ENCODE measurements at places on chromosomes 5 and 9.

- no peak for DNase-seq
These were observed 1.8 kb downstream of the FAM240B start for GRCh38 chr9:38718148-38718547.

- no peak for DNase-seq
These were observed 269.8 kb upstream of the DMRT1 start for GRCh38 chr9:571741-572140.

DNA sequence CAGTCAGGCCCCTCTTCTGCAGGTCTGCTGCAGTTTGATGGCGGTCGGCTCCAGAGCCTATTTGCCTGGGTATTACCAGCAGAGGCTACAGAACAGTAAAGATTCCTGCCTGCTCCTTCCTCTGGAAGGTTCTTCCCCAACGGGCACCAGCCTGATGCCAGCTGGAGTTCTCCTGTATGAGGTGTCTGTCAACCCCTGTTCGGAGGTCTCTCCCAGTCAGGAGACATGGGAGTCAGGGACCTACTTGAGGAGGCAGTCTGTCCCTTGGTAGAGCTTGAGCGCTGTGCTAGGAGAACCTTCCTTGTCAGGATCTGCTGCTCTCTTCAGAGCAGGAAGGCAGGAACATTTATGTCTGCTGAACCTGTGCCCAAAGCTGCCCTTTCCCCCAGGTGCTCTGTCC lies 138.4 kb upstream of the IQGAP2 start:
- no peak for DNase-seq

DNA sequence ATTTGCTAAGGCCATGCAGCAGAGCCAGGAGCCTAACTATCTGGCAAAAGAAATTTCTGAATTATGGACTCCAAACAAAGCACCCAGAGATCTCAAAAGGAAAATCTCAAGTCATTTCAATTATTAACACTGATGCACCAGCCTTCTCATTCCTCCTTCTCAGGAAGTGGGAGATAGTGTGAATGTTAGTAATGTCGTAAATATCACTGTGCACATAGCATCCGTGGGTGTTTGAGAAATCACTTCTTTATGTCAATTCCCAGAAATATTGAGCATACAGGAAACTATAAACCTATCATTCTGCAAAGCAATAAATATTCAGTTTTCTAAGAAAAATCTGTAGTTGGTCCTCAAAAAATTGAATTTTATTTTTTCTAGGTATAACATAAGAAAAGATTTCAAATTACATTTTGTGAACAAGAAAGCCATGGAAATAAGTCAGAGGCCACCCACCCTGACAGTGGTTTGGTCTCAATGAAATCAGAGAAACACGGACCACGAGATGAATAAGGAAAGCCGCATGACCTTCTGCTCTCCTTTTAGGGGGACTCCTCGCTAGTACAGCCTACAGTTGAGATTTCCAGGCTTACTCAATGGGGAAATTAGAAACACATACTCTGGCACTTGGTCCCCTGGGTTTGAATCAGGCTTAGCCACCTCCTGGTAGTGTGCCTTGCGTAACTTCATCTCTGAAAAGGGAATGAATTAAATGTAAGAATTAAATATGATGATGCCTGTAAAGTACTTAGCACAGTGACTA lies 120.6 kb downstream of the DIRAS2 start:
- no peak for DNase-seq

- DNase-seq: no peak
These were observed 104.7 kb upstream of the IL7R start for GRCh38 chr5:35752012-35752411.

DNA sequence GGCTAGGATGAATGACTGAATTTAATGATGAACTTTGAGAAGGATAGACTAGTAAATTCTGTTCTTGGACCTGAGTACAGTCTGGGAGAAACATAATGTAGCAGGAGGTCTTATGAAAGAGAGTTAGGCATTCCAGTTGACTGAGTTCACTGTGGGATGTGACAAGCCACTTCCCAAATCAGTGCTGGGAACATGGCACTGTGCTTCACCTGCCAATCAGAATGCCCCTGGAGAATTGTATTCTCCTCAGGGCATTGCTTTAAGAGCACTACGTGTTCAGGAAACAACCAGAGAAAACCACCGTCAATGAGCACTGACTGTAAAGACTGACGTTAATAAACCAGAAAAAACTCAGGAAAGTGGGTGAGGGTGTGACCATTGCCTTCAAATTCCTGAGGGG lies 1.2 kb downstream of the CCDC107 start:
- DNase-seq: no peak

DNA sequence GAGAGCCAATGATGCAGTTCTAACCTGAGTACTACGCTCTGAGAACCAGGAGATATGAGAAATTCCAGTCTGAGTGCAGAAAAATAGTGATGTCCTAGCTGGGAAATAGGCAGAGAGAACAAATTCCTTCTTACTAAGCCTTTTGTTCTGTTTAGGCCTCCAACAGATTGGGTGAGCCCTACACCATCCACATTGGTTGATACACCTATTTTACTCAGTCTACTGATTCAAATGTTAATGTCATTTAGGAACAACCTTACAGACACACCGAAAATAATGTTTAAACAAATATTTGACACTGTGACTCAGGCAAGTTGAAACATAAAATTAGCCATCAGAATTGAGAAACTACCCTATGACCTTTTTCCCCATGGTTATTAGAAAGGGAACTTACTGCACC lies 333.9 kb upstream of the IZUMO3 start:
- DNase-seq: no peak

DNA sequence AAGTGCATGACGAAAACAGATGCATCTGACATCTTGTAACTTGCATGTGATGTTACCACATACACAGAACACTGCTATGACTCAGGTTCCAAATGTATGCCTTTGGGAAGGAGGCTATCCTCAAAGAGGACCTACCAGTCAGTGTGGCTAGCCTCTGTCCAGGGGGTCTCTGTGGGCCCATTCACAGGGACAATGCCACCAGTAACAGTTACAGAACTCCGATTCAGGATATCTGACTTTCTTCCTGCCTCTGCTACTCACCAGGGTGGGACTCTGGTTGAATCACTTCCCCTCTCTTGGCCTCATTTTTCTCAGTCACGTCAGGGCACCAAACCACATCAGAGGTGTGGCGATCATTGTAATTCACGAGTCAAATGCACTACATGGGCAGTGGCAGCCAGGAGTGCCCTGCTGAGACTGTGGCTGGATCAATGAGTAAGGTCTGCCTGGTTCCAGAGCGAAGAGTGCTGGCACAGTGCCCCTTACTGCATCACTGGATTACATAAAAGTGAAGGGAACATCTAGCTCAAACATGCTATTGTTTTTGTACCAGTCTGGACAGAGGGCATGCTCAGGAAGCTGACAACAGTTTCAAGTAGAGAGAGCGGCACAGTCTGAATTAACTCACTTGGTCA lies 13.2 kb downstream of the ATOX1 start:
- DNase-seq: peak; percentile 35

GRCh38 chr5:131264451-131265099 lies 722 bp downstream of the CDC42SE2 start:
- peak; percentile 12 for DNase-seq

DNA sequence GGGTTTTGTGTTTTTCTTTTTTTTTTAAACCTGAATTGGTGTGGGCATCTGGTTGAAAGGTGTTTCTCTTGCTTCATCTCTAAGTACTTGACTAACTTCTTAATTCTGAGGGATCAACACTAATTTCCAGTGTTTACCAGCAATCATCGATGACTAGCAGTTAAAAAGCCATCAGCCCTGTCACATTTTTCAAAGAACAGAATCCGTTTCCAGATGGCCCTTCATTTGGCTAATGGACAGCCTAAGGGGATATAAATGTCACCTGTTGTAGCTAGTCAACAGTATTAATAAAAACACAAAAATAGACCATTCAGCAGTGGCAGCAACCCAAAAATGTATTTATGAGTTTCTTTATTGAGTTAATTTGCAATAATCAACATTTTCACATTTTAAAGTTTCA lies 1076.5 kb downstream of the MAT2B start:
- no peak for DNase-seq

- DNase-seq: no peak
These were observed 41.1 kb downstream of the RAPGEF6 start for GRCh38 chr5:131593921-131594320.

GRCh38 chr9:19184144-19184917 lies 46.2 kb upstream of the DENND4C start:
- peak; percentile 84 for DNase-seq
